NCI-H345 (cell line): ENCODE measurements at places on chromosomes 3 and 15.

GRCh38 chr15:56982987-56983386 is 64.5 kb downstream of the TCF12 start:
- no peak for DNase-seq

GRCh38 chr3:136008221-136008620 is 42.7 kb downstream of the PPP2R3A start:
- no peak for DNase-seq

- DNase-seq: no peak
Observed at GRCh38 chr3:146156666-146157314, 4.2 kb downstream of the PLOD2 start.

- no peak for DNase-seq
Observed at GRCh38 chr15:74531144-74531811, 9.7 kb upstream of the ARID3B start.

DNA sequence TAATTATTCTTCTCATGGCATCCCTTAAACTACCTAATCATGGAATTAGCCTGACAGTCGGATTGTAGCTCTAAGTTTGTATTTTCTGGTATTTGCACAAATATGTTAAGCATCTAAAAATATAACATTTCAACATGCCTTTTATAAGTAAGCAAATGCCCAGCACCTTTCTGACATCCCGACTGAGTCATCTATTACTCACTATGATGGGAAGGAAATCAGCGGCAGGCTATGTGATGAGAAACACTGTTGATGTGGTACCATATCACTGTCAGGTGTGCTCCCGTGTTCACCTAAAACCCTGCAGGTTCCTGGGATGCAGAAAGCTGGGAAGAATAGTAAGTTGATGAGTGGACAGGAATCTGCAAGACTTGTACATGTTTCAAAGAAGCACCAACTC is 367.8 kb upstream of the IL12A start:
- DNase-seq: no peak

DNA sequence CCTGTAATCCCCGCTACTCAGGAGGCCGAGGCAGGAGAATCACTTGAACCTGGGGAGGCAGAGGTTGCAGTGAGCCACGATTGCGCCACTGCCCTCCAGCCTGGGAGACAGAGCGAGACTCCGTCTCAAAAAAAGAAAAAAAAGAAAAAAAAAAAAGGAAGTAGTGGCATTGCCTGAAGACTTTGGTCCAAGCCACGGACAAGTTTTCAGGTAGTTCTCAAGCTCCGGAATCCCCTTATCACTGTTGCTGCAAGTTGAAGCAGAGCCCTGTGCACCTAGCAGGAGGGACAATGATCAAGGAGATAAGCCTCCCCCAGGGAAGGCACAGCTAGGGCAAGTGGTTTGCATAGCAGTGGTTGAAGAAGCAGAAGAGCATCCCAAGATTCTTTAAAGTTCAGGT is 97.6 kb downstream of the MEX3B start:
- DNase-seq: no peak

DNA sequence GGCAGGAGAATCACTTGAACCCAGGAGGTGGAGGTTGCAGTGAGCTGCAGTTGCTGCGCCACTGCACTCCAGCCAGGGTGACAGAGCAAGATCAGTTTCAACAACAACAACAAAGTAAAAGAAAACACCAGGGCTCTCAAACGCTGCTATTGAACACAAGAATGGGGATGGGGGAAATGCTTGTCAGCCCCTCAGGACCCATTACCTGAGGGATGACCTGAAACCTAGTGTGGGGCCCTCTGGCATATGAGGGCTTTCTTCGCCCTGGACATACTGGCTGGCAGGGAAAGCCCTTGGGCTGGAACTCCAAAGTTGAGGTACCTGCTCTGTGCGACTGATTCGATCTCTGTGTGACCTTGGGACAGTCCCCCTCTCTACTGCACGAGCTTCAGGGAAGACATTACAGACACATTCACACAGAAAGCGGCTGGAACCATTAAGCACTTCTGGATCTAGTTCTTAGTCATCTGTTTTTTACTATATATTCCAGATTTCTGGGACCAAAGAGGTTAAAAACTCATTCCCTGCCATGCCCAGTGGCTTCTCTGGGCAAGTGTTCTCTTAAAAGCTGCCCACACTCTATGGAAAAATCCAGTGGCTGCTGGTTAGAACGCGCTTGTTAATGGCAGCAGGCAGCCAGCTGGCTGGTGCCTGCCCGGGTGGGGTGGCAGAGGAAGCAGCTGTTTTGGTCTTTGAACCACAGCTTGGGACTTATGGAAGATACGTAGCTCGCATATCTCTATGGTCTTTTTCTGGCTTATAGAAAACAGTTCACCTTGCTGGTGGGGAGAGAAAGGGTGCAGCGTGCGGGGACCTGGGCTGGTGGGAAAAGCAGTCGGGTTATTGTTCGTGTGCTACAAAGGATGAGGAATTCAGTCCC is 57.2 kb downstream of the ATP1B3 start:
- no peak for DNase-seq

DNA sequence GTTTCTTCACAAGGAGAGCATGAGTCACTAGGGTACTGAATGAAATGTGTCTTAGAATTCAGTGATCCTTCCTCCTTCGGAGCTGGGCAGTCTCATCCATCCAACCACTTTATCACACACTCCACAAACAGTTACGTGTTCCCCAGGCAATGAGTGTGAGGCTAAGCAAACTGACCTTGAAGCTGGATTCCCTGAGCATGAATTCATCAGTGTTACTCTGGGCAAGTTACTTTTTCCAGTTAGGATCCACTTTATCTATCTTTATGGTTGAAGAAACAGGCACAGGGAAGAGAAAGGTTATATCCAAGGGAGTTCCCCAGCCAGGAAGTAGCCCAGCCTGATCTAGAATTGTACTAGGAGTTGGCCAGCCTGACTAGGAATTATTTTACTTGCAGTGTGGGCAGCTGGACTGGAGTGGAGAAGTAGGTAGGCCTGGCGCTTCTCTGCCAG is 17.1 kb upstream of the GCNT3 start:
- no peak for DNase-seq

DNA sequence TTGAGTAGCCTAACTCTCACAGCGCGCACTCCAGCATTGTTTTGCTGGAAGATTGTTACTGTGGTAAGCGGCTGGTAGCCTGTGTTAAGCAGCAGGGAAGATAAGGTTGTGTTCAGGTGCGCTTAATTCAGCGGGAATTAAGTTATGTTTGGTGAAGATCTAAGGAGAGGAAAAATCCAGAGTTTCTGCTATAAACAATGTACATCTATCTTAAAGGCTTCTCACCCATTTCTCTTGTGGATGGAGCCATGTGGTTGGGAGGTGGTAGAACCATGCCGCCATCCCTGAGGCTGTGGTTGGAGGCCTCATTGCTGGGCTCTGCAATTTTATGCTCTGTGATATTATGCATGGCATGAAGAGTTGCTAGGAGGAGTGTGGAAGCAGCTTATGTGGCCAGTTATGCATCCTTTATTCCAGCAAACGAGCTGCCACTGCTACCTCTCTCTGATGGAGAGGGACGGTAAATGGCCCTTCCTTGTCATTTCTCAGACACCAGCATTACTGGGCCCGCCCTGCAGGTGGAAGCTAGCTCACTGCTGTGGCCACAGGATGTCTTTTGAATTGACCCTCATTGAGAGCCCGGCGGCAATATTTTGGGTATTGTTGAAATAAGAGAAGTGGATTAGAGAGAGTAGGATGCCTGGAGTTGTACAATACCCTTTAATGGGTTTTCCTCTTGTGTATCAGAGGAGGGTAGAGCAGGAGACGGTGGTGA is 1.3 kb downstream of the MINAR1 start:
- DNase-seq: peak; percentile 38

- no peak for DNase-seq
Observed at GRCh38 chr15:79307251-79307650, 3.7 kb upstream of the TMED3 start.

DNA sequence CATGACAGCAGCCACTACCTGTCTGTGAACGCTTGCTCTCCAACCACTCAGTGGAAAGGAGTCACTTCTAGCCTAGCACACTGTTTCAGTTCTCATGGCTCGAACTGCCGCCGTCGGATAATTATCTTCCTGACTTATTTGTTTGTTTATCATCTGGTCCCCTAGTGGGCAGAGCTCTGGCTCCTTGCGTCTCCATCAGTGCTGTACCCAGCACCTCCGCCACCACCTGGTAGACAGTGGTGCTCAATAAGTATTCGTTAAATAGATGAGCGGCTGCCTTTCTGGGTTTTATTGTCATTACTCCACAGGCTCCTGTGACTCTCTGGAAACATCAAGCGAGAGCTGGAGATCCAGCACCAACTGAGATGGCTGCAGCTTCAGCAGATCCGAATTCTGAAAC is 297.5 kb downstream of the NTRK3 start:
- DNase-seq: peak; percentile 5

GRCh38 chr15:29968895-29969561 is 113.7 kb upstream of the GOLGA8J start:
- DNase-seq: peak; percentile 32

GRCh38 chr3:133954717-133955360 is 59.2 kb upstream of the RAB6B start:
- DNase-seq: no peak

DNA sequence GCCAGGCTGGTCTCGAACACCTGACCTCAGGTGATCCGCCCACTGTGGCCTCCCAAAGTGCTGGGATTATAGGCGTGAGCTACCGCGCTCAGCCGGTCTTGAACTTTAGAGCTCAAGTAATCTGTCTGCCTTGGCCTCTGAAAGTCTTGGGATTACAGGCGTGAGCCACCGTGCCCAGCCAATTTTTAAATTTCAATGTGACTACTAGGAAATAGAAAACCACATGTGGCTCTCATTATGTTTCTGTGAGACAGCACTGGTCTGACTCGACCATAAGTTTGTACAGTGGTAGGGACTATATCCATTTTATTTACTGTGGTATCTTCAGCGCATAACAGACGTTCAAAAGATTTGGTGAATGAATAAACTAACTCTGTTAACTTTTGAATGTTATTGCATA is 9.1 kb downstream of the ZFAND6 start:
- DNase-seq: no peak

- peak; percentile 86 for DNase-seq
Observed at GRCh38 chr15:40340740-40341400, at the start of gene CCDC9B. Gene CCDC9B (minus strand): TSS chr15:40340939. CDS start chr15:40340819, 120 bp downstream.

GRCh38 chr3:169403855-169404519 is 259.5 kb downstream of the MECOM start:
- DNase-seq: no peak
